GM20000 (cell line): ENCODE measurements at places on chromosomes 7 and 10.
A peak's percentile ranks its signal among the peaks of the same experiment; 100 is the strongest.

DNA sequence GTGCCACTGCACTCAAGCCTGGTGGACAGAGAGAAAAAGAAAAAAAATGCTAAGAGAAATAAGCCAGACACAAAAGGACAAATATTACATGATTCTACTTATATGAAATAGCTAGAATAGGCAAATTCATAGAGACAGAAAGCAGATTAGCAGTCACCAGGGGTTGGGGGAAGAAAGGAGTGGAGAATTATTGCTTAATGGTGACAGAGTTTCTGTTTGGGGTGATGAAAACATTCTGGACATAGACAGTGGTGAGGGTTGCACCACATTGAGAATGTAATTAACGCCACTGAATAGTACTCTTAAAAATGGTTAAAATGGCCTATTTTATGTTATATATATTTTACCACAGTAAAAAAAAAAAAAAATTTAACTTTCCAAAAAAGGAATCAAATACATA lies 6.4 kb upstream of the NT5C2 start:
- DNase-seq: no peak

- DNase-seq: peak; percentile 9
Measured at GRCh38 chr10:23530079-23530478, 91.2 kb downstream of the OTUD1 start.

GRCh38 chr10:88411772-88412349 lies 171.3 kb downstream of the RNLS start:
- no peak for DNase-seq

DNA sequence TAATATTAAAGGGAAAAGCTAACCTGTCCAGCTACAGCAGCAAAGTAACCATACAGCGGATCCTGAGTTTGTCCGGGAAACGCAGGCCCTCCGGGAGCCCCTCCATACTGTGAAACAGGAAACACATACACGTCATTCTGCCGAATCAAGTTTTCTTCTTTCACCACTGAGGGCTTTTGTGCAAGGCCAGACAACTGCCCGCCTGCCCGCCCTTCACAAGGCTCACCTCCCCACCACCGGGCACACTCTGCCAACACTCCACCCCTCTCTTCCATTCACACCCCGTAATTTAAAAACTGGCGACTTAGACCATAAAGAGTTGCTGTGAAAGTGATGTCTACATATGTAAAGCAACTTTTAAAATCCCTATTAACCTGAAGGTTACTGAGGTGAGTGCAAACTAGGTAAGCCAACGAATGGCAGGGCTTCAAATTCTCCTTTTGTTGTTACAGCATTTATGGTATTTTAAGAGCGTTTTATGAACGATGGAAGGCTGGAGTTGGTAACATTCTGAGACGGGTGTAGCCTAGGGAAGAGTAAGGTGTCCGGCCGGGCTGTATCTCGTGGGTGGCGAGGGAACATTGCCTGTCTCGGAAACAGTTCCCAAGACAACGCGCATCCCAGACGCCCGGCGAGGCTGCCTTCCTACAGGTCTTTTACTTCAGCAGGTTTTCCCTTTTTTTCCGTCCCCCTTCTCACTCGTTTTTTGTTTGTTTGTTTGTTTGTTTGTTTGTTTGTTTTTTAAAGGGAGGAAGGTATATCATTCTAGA lies 817 bp downstream of the SRI start:
- DNase-seq: peak; percentile 60

DNA sequence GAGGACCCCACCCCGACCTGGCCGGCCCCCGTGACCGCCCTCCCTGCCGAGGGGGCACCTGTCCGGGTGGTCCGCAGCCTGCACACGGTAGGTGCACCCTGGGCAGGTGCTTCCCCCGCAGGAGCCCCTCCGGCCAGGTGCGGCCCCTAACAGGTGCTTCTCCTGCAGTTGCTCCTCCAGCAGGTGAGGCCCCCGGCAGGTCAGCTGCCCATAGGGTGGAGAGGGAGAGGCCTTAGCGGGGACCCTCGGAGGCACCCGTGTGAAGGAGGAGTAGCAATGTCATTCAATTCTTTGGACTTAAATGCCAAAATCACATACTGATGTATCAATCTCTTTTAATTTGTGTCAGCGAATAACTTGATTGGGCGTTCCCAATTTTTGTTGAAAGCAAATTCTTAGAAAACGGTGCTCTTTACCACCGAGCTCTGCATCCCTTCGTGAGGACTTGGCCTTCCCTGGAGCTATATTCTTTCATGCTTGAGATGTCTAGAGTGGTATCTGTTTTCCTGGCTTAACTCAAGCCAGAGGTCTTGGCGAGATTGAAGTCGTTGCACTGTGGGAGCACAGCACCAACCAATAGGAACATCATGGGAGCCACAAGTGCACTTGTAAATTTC lies 738 bp upstream of the NCAPG2 start:
- DNase-seq: peak; percentile 24

GRCh38 chr7:157587051-157587804 lies 250.4 kb downstream of the DNAJB6 start:
- no peak for DNase-seq

DNA sequence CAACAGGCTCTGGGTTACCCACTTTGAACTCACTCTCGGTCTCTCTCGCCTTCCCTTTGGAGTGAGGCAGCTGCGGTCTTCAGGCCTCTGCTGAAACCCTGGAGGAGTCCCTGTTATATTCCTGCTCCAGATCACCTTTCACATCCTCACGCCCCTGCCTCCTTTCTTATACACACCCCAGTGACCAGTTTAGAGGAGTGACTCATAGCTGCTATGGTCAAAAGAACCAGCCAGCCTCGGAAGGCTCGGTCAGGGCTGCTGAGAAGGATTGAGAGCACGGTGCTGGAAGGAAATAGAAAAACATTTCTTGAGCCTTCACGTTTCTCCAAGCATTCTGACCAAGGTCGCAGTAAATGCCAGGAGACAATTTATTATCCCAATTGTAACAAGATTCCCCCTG lies 28.3 kb upstream of the SVOPL start:
- DNase-seq: no peak

DNA sequence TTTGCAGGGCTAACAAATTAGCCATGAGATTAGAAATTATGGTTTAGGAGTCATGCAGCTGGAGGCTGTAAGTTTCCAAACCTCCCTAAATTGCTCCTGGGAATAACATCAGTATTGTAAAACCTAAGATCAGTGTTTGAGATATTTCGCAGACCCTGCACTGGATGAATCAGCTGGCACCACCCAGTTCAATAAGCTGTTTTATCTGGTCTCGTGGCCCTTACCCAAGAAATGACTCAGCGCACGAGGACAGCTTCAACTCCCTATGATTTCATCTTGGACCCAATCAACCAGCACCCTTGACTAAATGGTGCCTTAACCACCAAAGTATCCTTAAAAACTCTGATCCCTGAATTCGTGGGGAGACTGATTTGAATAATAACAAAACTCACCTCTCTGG lies 482.0 kb upstream of the PCDH15 start:
- DNase-seq: no peak

DNA sequence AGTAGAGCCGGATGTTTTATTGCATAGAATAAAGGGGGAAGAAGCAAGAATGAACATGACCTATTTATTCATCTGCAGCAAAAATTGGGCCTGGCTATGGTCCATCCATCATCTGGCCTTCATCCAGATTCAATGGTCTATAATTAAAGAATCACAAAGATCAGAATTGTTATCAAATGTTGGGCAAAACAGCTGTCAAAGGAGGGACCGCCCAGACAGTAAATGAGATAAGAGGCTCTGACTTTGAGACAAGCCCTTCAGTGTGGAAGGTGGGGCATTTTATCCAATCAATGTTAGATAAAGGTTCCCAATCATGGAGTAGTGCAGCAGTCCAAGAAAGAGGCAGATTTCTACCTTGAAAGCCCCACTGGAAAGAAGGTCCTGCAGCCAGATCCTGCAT lies 153.5 kb downstream of the PARD3 start:
- no peak for DNase-seq

DNA sequence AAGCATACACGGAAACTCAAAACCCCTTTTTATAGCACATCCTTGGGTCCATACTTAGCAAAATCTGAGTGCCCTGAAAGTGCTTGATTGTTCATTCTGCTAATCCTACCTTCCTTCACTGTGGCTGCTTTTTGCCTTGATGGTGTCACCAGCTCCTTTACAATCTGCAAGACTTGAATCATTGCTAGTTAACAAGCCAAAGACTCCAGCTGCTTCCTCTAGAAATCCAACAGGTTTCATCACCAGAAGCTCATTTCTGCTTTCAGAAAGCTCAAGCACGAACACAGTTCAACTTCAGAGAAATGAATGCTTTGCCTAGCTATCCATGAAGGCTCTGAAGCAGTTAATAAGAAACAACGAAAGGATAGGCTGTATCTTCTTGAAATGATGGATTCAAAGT lies 38.0 kb downstream of the USP6NL start:
- no peak for DNase-seq

- DNase-seq: peak; percentile 47
Measured at GRCh38 chr10:79354141-79354540, 6.9 kb downstream of the PPIF start.

DNA sequence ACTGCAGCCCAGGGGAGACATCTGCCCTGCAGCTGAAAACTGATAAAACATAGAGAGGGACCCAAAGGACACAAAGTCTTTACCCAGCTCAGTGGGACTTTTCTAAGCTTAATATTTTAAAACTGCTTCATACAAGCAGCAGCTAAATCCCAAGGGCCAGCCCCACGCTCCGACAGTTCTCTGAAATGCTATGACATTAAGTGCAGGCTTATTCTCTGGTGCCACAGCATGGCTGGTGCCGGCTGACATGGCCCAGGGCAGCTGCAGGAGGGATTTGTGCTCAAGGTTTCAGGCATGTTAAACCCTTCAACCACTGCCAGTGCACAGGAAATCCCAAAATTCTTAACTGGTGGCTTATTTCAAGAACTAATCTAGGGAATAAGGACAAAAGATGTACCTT lies 170.9 kb downstream of the PARD3 start:
- no peak for DNase-seq

GRCh38 chr7:34275624-34276023 lies 370.3 kb downstream of the BMPER start:
- no peak for DNase-seq

DNA sequence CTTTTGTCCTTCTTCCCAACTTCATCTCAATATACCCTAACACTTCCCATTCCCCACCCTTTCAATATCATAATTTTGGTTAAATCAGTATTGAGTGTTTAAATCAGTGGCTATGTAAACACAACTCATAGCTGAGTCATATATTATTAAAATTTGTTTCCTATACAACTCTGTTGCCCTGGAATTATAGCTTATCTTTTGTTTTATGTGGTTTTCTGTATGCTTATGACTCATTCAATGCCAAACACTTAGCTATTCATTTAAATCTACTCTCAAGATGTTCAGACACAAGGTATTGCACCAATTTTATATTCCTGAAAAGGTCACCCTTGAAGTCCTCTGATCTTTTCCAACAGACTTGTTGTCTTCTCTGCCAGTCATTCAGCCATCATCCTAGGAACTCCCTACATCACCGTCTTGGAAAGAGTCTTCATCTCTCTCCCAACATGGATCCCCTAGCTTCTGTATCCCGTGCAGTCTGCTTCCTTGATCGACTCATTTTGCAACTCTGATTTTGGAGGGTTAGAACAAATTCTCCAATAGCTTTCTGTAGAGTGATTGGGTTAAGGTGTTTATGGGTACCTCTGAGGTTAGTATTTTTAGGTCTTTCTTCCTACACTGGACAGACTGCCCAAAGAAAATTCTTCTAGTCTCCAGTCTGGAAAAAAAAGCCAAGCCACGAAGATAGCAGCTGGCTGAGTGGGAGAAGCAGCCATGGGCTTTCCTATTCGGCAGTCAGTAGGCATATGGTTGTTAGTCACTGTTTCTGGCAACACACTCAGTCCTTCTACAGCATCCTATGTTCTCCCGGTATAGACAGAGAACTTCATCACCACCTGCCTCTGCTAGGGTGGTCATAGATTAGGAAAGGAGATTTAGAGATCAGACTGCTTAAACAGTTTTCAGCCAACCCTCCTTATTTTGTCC lies 102.1 kb downstream of the CRPPA start:
- DNase-seq: no peak

DNA sequence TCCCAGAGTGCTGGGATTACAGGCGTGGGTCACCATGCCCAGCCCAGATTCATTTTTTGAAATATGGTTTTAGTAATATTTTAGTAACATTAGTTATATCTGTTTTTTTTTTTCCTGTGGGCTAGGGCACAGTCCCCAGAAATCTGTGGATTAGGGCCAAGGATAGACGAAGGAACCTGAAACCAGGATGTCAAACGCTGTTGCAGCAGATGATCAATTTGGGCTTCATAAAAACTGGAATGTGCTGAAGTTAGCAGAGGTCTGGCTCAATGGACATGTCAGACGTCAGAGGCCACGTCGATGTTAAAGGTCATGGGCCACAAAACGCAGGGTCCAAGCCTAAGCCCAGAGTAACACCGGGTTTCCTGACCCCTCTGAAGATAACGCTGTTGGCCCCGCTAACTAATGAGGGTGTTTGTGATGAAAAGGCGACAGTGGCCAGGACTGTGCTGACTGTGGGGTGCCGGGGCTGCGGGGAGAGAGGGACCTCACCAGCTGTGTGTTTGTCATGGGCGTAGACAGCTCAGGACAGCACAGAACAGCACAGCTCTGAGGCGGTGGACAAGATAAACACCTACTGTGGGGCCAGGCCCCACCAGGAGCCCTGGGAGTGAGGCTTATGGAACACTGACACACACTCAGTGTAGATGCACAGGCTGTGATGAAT lies 23.8 kb upstream of the GTPBP4 start:
- DNase-seq: no peak

- DNase-seq: no peak
Measured at GRCh38 chr10:14837003-14837756, 657 bp downstream of the CDNF start.

DNA sequence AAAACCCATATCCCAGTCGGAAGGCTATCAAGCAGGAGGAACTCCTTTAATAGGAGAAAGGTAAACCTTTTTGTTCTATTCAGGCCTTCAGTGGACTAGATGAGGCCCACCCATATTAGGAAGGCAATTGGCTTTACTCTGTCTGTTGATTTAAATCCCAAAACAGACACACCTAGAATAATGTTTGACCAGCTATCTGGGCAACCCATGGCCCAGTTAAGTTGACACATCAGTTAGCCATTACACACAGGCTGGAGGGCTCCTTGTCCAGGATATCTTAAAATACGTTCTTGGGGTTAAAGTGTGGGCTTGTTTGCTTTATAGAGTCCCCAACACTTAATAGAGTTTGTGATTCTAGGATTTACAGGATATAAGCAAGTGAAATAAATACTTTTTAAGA lies 339.0 kb upstream of the PRKCQ start:
- DNase-seq: no peak
